Fibroblast of mammary gland (primary cell): ENCODE measurements at places on chromosomes 6 and 20.

- no peak for DNase-seq
These were observed 38.3 kb downstream of the SLC22A23 start for GRCh38 chr6:3418496-3419060.

GRCh38 chr6:127190552-127190951 is 72.1 kb downstream of the RSPO3 start:
- DNase-seq: peak; percentile 72

DNA sequence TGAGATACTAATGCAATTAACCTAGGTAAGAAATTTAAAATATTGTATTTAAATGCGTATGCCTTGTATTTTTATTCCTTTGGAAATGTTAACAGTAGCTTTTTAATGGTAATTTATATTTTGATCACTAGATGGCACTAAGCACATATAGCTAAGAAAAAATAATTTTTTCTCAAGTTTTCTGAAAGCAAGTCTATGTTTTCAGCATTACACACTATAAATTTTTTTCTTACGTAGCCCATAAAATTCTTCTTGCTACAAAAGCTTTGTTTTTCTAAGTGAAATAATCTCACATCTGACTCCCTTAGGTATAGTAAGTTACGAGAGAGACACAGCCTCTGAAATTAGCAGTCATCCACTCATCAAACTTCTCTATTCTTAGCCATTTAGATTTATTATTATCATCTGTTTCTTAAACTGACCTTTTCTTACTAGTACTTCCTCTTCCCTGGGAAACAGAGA is 35.7 kb downstream of the TSPYL4 start:
- DNase-seq: peak; percentile 28

- DNase-seq: peak; percentile 85
These were observed 22.2 kb downstream of the AHI1 start for GRCh38 chr6:135475292-135475886.

DNA sequence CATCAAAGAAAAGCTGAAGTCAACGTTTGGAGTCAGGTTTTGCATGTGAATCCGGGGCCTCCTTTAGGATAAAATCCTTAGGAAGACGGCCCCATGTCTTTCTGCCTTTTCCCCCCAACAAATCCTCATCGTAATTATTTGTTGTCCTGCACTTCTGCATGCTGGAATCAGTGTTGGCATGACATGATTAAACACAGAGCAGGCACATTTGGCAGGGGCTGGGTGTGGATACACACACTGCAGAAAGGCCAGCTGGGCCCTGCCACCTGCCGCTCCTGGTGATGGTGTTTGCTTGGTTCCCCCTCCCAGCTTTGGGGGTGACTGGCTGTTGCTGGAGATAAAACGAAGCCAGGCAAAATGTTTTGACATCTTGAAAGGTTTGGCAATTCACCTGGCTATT is 46.3 kb upstream of the FOXA2 start:
- no peak for DNase-seq

DNA sequence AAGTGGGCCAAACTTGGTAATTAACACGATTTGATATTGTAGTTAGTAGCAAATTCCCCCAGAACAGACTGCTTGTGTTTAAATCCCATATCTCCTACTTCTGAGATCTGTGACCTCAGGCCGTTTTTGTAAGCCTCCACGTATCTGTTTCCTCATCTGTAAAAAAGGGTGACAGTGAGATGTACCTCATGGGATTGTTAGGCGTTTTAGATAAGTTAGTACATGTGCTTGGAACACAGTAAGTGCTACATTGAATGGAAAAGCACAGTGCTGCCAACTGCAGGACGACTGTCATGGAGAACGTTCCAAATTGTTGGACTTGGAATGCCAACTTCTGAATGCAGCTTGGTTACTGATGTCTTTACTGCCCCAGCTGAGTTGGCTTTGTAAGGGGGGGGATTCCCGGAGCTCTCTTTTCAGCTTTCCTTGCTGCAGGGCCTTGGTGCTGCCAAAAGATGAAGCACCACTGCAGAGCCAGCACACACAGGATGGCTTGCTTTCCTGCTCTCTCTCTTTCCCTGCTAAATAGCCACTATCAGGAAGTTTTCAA is 108.6 kb downstream of the OPN5 start:
- DNase-seq: no peak

- peak; percentile 58 for DNase-seq
These were observed 8.7 kb downstream of the MMP24OS start for GRCh38 chr20:35269055-35269781.

DNA sequence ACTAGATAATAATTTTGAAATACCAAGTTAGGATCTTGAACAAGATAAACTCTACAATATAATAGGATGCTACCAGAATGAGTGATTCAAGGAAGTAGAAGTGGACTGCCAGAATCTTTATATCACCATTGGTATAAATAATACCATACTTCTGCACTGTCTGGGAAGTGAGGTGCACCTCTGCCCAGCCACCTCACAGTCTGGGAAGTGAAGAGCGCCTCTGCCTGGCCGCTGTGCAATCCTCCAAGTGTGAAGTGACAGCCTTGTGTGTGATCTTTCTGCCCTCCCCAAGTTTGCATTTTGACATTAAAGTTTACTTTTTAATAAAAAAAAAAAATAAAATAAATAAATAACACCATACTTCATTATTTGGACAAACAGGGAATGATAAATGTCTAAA is 18.8 kb downstream of the LATS1 start:
- DNase-seq: no peak

DNA sequence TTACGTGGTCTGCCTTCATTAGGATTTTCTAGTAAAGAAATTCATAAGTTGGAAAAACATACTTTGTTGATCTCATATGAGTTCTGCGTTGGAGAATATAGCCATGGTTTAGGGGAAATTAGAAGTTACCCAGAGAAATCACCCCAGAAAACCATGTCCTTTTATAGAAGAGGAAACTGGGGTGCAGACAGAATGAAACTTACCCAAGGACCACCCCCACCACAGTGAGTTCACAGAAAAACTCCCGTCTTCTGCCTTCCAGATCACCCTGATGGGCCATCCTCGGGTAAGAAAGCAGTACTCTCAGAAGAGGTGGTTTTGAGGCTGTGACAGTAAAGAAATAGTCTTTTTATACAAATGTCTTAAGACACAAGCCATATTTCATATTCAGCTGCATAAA is 25.1 kb upstream of the MAFB start:
- DNase-seq: no peak

- peak; percentile 36 for DNase-seq
These were observed 593.0 kb upstream of the CITED2 start for GRCh38 chr6:139967497-139967896.

- no peak for DNase-seq
These were observed 11.2 kb downstream of the VEGFA start for GRCh38 chr6:43780941-43781928.

DNA sequence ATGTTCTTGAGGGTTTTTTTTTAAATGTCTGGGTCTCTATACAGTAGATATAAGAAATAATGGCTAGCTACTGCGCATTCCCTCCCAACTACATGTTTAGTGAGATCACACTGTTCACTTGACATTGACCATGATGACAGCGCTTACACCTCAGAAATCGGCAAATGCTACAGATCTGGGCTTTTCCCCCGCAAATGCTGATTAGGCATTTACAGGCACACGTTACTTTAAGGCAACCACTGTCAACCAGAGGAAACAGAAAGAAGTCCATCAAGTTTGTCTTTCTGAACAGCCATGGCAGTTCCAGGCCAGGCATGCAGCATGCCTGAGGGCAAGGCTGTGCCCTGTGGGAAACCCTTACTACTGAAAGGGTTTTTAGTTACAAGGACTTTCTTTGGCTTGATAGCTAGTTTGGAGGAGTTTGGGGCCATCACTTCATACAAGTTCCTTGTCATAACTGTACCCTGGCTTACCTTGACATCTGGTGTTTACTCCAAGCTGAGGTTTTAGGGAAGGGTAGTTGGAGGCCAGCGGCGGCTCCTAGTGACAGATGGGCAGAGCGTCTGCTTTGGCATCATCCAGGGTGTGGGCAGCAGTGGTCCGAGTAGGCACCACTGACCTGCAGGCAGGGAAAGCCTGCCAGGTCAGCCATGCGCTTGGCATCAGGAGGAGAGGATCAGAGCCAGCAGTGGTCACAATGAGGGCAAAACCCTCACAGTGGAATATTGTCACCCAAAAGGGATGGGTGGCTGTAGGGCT is 43.0 kb downstream of the CFAP61 start:
- DNase-seq: no peak

- no peak for DNase-seq
These were observed 32.1 kb downstream of the FNDC1 start for GRCh38 chr6:159201336-159201735.

DNA sequence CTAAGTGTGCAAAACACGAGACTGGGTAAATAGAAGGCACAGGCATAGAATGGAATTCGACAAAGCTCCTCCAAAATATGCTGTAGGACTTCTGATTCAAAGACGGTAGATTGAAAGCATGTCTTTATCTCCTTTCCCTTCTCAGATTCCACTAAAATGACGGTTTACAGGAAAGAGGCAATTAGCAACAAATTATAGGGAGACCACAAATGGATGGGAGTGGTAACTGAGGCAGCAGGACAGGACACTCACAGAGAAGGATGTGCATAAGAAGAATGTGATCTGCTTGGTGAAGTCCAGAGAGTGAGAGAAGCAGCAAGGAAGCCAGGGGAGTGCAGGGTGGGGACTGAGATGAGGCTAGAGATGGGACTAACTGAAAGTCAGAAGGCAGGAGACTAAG is 113.4 kb upstream of the MRPS10 start:
- DNase-seq: no peak

DNA sequence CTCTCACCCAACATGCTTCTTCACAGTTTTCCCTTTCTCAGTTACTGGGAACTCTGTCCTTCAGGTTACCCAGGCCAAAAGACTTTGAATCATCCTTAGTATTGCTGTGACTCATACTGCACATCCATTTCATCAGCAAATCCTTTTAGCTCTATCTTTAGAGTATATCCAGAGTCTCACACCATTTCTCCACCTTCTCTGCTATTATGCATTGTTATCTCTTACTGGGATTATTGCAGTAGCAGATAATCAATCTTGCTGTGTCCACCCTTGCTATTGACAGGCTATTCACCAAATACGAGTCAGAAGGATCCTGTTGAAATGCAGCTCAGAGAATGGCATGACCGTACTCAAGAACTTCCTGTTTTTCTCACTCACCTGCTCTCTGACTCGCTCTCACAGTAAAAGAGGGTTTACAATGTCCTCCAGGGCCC is 57.3 kb downstream of the BCKDHB start:
- peak; percentile 87 for DNase-seq

DNA sequence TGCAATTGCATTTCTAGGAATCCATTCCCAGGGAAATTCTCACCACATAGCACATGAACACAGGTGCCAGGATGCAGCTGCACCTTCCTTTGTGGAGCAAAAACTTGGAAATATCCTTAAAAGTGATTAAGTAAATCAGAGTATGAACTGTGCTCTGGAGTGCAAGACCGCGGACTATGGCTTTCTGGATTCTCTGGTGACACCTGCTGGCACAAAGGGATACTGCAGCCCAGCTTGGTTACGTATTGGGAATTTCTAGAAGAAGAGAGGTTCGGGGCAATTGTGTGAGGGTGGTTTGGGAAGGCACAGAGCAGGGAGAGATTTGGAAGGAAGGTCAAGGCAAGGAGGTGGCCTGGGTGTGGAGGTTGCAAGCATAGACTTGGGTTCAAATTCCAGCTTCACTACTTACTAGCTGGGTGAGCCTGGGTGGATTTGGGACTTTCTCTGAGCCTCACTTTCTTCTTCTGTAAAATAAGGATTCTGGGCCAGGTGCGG is 15.9 kb upstream of the PEDS1 start:
- peak; percentile 83 for DNase-seq

GRCh38 chr6:135461208-135461607 is 36.3 kb downstream of the AHI1 start:
- DNase-seq: peak; percentile 9

DNA sequence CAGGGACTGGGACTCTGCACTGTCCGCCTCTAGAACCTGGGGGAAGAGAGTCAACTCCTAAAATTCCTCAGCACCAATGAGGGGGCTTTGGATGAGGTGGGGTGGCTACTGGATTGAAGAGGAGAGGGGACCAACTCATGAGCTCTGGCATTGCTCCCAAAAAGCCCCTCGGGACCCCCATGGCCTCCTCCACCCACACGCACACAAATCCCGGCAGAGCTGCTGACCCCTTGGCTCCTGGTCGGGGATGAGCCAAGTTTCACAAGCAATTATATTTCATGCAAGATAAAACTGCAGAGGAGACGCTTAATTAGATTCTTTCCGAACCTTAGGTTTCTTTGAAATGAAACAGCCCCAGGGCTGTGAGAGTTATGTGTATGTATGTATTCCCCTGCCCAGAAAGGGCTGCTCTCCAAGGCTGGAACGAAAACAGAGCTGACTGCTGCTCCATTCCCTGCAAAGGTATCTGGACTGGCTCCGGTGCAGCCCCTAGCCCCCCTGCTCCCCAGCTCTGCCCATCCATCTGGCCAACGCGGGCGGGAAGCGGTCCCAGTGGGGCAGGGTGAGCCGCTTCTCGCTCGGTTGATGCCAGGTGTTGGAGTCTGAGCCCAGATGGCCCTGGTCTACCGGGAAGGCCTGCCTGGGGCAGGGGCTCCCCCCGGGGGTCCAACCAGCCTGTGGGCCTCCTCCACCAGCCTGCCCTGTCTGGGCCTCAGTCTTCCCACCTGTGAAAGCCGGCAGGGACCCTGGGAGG is 46.8 kb upstream of the STX16 start:
- DNase-seq: no peak

GRCh38 chr6:47733879-47734558 is 35.6 kb downstream of the ADGRF4 start:
- peak; percentile 19 for DNase-seq

GRCh38 chr20:3248167-3248992 is 9.4 kb upstream of the SLC4A11 start:
- peak; percentile 44 for DNase-seq

- DNase-seq: no peak
These were observed 718.4 kb upstream of the CHD6 start for GRCh38 chr20:42336576-42336975.

- no peak for DNase-seq
These were observed 96.1 kb downstream of the MAFB start for GRCh38 chr20:40592941-40593340.

DNA sequence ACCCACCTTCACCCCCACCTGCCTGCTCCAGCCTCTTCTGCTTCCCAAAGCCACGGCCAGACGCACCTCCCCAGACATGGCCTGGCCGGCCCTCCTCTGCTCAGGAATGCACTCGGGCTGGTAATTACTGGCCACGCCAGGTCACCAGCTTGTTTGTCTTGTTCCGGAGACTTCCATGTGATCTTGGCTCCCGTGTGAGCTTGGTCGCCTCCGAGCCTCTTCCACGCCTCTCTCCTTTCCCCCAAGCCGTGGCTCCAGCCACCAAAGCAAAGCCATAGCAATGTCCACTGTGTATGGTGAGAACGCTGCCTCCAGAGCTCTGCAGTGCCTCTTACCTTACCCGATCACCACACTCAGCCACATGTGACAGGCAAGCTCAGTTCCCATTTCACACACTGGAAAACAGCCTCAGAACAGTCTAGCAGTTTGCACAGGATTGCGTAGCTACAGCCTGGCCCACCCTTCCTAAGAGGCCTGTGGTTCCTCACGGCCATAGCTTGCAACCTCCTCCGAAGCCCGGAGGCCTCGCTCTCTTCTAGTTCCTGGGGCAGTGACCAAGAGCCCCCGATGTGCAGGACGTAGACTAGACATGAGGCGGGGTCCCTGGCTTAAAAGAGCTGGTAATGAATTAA is 48.1 kb upstream of the AFDN start:
- DNase-seq: no peak

GRCh38 chr20:60862601-60863000 is 389.5 kb upstream of the CDH4 start:
- peak; percentile 50 for DNase-seq

- DNase-seq: no peak
These were observed 187.2 kb downstream of the CDH4 start for GRCh38 chr20:61439251-61439650.

- peak; percentile 17 for DNase-seq
These were observed 213.6 kb downstream of the RNGTT start for GRCh38 chr6:88749849-88750248.

GRCh38 chr6:1482381-1483166 is 93.2 kb downstream of the FOXF2 start:
- DNase-seq: peak; percentile 65
